ENCODE measurements at places on chromosomes 6 and 20.

- no peak for DNase-seq
Measured at GRCh38 chr20:41483553-41483930, 116.9 kb upstream of the EMILIN3 start.

DNA sequence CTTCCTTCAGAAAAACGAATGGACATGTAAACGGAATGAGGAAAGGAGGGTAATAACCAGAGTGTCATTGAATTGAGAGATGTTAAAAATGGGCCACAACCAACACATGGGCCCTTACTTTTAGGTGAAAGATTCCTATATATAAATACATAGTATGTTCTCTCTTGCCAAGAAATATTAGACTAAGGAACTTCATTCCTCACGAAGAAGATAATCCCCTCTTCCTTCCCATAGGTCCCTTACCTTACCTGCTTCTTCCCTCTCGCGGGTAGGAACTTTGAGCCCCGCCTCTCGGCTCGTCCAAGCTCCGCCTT is 295 bp upstream of the TBC1D22B start:
- DNase-seq: no peak

DNA sequence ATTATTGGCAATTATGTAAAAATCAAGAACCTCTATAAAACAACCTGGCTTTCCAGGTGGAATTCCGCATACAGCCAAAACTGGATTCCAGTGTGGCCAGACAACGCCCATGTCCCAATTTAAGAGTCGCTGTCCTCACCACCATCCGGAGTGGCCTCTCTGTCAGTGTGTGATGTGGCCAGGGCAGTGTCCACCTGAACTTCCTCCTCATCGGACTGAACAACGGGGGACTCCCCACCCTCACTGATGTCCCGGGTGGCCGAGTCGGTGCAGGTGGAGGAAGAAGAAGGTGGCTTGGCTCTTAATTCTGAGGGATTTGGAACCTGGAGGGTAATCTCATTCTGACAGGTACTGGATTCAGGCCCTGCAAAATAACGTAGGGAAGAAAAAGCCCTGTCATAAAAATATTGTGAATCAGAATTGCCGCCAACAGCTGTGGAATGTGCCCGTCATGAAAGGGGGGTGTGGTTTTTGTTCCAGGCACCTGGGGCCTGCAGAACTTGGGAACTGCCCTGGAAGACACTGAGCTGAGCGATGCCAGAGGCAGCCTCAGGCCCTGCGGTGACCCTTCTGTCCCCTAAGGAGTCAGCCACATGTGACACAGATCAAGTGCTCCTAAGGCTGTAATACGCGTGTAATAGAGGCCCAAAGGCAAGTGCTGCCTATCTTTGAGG is 139.8 kb downstream of the DTNBP1 start:
- DNase-seq: no peak

DNA sequence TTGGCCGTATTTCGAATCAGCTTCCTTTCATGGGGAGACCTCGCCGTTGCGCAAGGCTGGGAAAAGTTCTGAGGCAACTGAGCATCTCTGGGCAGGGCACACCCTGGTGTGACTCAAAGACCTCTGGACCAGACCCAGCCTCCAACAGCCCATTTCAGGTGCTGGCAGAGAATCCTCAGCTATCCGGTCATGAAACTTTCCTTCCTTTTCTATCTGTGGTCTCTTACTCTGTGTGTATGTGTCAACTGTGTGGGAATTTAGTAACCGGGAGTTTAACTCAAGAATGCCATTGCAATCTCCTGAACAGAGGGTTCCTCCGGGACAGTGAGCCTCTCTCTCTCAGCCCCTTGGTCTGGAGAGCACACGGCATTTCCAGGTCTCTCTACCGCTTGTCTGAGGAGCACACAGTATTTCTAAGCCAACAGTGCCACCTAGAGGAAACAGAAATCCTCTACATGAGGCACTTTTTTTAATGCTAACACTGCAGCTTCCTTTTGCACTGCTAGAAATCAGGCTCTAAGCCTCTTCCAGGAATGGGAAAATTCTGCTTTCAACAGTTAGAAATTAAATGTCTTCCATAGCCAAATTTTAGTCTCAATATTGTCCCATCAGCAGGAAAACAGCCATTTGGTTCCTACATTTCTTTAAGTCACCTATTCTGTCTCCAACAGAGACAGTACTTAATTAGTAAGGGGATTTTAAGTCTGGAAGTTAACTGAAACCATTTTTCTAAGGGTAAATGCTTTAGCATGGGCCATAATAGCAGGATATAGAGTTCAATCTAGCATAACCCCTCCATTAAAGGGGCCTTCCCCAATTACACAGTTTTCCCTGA is 32.7 kb downstream of the PLN start:
- peak; percentile 69 for DNase-seq

Measured in aorta (tissue), 5 donors.